DMS 273 treated with DMSO at 0.1 percent for 48 hours (cell line): ENCODE measurements at places on chromosomes 13 and 19.

GRCh38 chr13:46983881-46984280, 87.0 kb upstream of the HTR2A start:
- DNase-seq: no peak

- DNase-seq: no peak
These were observed 6.7 kb upstream of the TTYH1 start for GRCh38 chr19:54408456-54409026.

DNA sequence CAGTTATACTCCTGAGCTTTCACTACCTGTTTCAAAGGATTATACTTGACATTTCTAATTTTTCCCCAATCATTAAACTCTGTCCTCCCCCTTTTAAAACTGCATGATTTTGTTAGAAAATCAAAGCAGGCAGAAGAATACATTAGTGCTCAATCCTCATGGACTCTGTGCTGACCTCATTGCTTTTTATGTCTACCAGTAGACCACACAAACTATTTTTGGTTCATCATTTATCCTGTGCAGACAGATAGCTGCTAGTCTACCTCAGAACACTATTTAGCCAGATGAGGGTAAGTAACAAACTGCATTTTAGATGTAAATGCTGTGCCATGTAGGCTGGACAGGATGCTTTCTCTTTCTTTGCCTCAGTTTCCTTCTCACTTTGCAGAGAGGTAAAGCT, 235.9 kb downstream of the DCT start:
- no peak for DNase-seq

DNA sequence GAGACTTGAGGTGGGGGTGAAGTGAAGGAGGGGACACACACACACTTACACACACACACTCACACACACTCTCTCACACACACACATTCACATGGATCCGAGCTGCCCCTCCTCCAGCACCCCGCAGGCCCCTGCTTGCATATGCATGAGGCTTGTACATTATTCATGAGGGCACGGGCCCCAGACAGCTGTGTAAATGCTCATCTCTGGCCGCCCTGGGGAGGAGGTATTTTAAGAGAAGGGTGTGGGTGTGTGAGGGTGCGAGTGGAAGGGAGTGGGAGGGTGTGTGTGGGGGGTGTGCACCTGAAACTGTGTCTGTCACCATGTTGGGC, 2.4 kb downstream of the NCAN start:
- DNase-seq: no peak

GRCh38 chr19:35404879-35405622, 34.2 kb downstream of the GPR42 start:
- DNase-seq: no peak

- no peak for DNase-seq
These were observed 201.3 kb upstream of the SLITRK6 start for GRCh38 chr13:86000546-86000945.

GRCh38 chr13:44764302-44764692, 188.2 kb upstream of the TSC22D1 start:
- no peak for DNase-seq

DNA sequence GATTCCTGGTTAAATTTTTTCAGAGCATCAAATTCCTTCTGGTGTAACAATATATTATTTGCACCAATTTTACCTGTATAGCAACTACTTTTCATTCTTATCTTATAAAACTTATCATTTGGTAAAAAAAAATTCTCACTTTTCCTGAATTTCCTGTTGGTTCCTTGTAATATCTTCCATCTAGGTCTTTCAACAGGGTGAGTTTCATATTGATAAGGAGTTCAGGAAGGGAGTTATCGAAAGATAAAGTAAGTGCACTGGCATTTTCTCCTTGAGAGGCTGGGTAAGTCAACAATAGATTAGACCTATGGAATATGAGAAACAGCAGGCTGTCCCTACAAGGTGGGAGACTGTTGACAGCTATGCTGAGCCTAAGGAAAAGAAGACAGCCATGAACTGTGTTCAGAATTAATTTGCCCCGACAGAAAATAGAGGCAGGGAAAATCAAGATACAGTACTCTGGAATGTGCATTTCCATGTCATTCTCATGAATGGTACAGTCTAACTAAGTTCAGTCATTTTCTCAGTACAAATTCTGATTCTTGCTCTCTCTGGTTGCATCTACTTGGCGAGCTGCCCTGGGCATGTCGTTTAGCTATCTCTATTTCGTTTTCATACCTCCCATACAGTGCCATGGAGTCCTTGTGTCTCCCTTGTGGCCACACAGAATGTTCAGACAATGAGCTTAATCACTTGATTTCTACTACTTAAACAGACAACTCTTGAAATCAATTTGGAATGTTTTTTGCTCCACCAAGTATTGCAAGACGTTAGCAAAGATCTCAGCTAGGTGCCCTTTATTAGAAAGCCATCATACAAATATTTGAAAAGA, 9.9 kb downstream of the IGFL1 start:
- DNase-seq: no peak

GRCh38 chr13:86937316-86937715, 733.9 kb upstream of the SLITRK5 start:
- no peak for DNase-seq

DNA sequence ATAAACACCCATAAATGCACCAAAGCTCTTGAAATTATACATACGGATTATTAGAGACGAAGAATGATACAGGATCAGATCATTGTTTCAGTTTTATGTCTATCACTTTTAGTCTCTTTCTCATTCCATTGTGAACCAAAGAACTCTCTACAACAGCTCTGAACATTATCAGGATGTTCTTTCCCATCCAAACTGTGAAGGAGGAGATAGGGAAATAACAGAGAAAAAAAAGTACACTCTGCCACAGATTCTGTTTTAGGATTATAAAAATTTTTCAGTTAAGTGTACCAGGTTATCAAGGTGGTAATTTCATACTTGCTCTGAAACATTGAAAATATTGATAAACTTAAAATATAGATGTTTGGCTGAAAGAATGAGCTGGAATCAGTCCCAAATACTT, 270.9 kb downstream of the MZT1 start:
- no peak for DNase-seq

DNA sequence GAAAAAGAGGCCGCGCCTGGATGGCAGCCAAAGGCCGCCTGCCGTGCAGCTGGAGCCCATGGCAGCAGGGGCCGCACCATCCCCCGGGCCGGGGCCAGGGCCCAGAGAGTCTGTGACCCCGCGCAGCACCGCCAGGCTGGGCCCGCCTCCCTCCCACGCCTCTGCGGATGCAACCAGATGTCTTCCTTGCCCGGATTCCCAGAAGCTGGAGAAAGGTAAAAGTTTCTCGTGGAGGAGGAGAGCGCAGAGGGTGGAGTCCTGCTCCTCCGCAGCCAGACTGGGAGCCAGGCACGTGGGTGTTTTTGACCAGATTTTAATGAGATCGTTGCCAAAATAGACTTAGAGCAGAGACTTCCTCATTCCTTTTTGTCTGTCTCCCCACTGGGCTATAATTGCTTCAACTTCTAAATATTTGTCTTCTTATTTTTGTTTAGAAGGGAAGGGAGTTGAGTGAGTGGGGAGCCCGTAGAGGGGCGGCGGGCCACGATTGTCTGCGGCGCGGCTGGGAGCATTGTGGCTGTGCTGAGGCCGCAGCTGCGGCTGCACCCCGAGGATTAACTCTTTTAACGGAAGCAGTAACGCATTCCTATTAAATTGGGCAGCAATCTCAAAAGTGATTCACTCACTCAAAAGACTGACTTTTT, 22.8 kb upstream of the NDUFS7 start:
- DNase-seq: peak; percentile 63

DNA sequence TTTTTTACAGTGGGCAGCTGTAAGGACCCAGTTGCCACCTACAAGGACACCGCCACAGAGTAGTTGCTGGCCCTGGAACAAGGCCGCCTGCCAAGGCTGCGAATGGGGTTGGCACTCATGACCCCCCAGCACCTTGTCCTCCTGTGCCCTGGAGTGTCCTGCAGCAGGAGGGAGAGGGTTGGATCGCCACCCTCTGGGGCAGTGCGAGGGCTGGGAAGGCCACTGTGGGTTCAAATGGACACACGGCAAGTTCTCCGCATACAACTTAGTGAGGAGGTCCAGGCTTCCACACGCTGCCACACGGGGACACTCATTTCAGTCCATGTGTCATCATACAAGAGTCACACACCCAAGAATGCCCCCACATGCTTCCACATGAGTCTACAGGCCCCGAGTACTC, 978 bp downstream of the KLK8 start:
- DNase-seq: no peak

GRCh38 chr13:23858546-23858945, 30.7 kb downstream of the MIPEP start:
- no peak for DNase-seq

DNA sequence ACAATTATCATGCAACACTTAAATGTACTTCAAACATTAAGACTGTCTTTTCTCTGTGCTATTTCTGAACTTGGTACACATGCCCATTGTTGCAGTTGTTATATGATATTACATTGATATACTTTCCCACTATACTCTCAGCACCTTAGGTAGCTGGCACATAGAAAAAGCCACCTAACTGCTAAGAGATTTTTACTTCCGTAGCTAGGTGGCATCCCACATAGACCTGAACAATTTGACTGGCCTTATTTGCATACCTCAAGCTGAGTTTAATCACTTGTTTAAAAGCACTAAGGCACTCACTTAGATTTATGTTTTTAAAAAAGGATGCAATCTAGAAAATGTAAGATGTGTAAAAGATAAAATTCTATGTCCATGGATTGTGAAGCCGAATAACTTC, 194.2 kb downstream of the POU4F1 start:
- DNase-seq: no peak
